M059J (cell line): ENCODE measurements at places on chromosomes 7 and 10. TPM values are rescaled to one million over a fixed set of nuclear protein-coding genes. Genes with fewer than 3 reads are reported as not detected.

- DNase-seq = no peak
Measured at GRCh38 chr7:100044718-100045117, 4.9 kb upstream of the ZSCAN21 start.

- peak; percentile 24 for DNase-seq
Measured at GRCh38 chr7:149196151-149196704, 882 bp downstream of the ZNF282 start.

DNA sequence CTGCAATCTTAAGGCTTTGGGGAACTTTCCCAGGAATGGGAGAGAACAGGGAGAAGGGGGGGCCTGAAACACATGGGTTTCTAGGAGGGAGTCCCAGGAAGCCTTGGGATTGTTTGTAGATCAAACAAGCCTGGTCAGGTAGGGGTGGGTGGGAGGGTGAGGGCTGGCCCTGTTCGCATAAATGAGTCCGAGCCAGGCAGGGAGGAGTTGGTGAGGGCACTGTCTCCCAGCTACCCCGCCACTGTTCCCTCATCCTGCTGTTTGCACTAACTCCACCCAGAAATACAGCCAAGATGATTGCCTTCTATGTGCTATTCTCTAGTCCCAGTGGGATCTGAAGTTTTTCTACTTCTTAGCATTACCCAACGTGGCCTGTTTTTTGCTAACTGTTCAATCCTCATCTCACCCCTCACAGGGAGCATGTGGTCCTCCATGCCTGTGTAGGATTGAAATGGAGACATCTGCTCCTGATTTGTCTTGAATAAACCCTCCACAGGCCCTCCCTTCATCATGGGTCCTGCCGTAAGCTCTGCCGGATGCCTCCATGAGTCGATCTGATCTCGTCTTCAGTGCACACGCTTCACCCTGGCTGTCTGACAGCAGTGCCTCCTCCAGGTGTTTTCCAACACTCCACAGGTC lies 257.0 kb downstream of the COBL start:
- no peak for DNase-seq

- DNase-seq = no peak
Measured at GRCh38 chr7:37212556-37212955, 236.1 kb downstream of the ELMO1 start.

- DNase-seq = no peak
Measured at GRCh38 chr10:6231146-6231545, 28.4 kb downstream of the PFKFB3 start.

- no peak for DNase-seq
Measured at GRCh38 chr7:18163091-18163490, 135.4 kb upstream of the PRPS1L1 start.

DNA sequence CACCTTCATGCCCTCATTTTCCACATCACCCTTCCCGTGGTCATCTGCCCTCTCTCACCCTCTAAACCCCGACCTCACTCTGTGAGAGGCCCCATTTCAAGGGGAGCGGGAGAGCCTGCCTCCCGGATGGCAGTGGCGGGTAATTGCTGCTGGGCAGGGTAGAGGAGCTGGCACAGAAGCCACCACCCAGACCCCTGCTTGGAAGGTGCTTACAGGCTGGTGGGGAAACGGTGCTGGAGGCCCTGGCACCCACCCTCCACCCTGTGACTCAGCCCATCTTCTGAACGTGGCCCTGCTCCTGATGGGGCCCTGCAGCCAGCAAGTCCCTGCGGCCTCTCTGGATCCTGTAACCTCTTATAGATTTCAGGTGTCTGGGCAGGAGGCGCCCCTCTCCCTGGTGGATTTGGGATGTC lies 10.6 kb upstream of the PWWP2B start:
- no peak for DNase-seq

DNA sequence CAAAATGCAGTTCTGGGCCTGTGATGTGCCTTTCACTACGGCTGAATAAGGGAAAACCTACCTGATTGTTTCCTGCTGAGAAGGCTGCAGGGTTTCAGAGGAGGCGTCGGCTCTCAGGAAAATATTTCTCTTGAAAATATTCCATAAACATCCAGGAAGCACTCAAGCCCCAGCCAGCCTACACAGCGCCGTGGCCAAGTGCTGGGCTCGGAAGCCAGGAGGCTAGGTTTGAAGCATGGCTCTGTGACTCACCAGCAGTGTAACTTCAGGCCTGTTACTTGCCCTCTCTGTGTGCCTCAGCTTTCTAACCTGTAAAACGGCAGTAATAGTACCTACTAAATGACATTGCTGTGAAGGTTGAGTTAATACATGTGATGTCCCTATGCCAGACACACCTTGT lies 399.1 kb downstream of the GATA3 start:
- peak; percentile 42 for DNase-seq

GRCh38 chr7:137846827-137847567 lies at the start of gene DGKI:
TSS of gene DGKI (minus strand) at chr7:137846974.
- no peak for DNase-seq

DNA sequence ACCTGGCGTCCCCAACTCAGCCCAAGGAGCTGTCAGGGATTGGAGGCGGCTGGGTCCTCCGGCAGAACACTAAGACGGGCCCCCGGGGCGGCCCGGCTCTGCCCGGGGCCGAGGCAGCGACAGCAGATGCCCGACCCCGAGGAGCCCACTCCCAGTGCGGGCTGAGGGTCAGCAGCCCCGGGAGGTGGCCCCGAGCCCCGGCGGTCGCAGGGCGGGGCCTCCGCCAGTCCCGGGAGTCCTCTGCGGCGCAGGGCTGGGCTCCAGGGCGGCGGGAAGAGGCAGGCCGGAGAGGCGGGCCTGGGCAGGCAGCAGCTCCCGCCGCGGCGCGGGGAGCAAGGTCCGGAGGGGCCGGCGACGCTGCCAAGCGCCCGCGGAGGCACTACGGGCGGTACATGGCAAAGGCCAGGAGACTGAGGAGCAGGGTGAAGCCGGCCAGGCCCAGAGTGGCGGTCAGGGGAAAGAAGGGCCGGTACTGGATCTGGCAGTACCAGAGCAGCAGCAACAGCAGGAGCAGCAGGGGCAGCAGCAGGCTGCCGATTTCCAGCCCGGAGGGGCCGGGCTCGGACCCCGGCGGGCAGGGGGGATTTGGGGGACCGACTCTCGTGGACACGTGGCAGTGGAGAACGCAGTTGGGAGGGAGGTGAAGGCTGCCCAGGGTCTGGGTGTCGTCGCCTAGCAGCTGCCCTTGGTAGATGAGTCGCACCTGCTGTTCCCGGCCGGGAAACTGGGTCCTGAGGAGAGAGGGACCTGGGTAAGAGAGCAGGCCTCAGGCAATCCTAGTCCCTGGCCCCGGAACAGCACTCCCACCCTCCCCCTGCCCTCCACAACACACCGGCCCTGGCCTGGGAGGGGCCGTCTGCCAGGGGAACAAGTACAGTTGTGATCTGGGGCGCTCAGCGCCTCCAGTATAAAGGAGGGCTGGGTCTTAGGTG lies 827 bp upstream of the FASTK start:
- peak; percentile 48 for DNase-seq

- no peak for DNase-seq
Measured at GRCh38 chr10:4239186-4239585, 454.2 kb upstream of the KLF6 start.

GRCh38 chr7:102188746-102189145 lies 97.9 kb upstream of the SH2B2 start:
- DNase-seq = no peak

DNA sequence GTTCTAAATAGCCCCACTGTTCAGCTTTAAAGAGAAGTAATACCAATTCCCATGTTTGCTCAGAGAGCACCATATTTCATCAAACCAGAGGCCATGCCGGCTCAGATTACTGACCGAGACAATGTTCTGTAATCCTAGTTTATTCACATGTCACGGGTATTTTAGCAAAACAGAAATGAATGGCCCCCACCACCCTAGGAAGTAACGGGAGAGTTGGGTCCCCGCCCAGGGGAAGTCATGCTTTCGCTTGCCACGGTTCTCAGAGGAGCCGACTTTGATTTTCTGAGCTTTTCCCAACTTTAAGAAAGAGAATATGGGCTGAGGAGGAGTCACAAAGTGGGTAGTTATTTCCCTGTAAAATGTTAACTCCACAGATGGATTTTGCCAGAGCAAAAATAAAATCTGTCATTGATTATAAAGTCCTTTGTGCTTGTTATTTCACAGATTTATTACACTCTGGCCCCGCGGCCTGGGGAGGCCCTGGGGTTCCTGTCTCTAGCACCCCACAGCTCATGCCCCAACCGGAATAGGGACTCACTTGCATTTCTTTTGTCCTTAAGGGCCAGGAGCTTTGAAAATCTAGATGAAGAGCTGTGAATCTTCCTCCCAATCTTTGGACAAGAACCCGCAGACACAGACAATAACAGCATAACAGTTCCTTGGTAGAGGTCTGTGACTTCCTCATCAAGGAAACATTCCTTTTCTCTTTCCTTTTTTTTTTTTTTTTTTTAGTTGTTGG lies 3.7 kb upstream of the GDF10 start:
- DNase-seq = no peak

GRCh38 chr7:139299296-139299695 lies 41.8 kb upstream of the FMC1 start:
- no peak for DNase-seq

- no peak for DNase-seq
Measured at GRCh38 chr10:6020826-6021225, 41.3 kb downstream of the IL2RA start.

DNA sequence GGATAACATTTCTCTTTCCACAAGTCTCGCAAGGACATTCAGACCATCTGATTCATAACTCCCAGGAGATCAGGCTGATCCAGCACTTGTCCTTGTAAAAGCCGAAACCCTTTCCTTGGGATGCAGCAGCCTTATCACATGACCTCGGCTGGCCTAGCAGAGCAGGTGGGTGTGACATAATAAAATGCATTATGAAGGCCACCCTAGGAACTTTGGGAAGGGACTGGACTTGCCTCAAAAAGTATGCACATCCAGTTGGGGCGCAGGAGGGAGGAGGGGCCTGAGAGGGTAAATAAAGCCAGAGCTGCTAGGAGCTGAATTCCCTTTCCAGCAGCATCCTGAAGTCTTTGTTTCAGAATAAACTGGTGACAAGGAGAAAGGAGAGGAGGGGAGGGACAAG lies 260.8 kb downstream of the SNX13 start:
- peak; percentile 48 for DNase-seq

- DNase-seq = no peak
Measured at GRCh38 chr7:99128076-99128950, 15.6 kb downstream of the SMURF1 start.

GRCh38 chr10:22605168-22605567 lies 109.2 kb downstream of the PIP4K2A start:
- DNase-seq = peak; percentile 65

DNA sequence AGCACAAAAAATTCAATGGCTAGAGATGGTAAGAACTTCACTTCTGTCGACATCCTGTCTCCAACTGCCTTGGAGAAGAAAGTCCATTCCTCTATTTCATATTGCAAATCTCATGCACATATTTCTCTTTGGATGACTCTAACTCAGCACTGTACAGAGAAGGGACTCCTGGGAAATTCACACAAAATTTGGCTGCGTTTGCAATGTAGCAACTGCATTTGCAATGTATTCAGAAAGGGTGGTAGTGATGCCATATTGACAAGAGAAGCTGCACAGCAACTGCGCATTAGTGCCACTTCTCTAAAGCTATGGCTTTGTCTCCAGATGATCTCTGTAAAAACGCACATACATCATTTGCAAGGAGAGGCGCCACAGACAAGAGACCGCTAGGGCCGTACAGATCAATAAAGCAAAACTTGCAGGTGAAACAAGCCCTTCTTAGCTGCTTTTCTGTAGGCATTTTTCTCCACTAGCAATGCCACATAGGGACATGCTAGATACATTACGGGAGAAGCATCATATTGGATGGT lies 389.5 kb downstream of the TCERG1L start:
- no peak for DNase-seq

GRCh38 chr10:68154211-68154497 lies 44.9 kb downstream of the MYPN start:
- DNase-seq = peak; percentile 24

- no peak for DNase-seq
Measured at GRCh38 chr10:101858723-101859500, 15.3 kb upstream of the KCNIP2 start.

DNA sequence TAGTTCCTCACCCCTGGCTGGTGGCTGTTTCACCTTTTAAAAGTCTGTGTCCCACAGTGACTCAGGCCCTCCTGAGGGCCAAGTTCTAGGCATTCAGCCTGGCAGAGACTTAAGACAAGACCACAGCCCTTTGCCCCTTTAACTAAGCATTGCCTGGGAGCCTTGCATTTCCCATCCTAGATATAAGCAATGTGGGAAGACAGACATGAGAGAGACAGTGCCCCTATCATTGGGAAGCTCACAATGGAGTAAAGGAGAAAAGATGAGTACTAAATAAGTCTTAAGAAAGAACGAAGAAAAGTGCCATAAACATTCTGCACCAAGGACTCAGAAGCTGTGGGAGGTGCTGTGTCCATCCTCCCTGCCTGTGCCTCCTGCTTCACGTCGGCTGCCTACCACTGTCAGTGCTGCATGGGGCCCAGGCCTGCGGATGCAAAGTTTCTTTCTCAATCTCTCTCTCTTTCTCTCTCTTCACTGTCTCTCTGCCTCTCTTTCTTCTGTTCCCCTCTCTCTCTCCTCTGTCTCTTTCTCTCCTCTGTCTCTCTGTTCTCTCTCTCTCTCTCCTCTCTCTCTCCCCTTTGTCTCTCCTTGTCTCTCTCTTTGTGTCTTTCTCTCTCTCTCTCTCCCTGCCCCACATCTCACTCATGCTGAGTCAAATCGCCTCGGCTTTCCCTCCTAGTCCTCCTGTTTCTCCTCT lies 21.5 kb downstream of the GPRIN2 start:
- DNase-seq = peak; percentile 39

- DNase-seq = no peak
Measured at GRCh38 chr10:92207061-92207460, 83.8 kb downstream of the CPEB3 start.

DNA sequence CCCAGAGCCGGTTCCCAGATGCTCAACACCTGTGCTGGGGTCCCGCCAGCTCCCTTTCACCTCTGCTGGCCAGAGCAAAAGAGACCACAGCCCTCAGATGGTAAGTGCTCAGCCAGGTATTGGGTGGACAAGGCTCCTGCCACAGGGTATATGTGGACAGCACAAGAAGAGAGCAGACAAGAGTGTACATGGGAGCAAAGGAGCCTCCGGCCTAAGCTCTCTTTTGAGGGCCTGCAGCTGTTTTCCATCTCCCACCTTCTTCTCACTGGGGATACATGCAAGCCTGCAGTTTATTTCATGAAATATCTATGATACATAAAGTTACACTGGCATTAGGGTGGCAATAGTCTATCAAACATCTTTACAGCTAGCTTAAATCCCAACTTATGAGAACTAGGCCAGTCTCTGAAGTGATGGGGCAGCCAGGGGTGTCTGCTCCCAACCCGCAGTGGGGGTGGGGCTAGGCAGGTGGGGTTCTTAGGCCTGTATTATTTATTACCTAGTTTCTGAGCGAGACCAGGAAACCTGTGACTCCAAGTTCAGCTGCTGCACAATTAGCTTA lies 50.4 kb upstream of the DDC start:
- no peak for DNase-seq

- no peak for DNase-seq
Measured at GRCh38 chr7:20932785-20933527, 146.3 kb upstream of the SP8 start.

The IRF5 gene
- 0.64 and 1.8 TPM in 2 replicates for total RNA-seq

The SPRN gene
- total RNA-seq = not detected in 2 replicates

The LIPK gene
- total RNA-seq = not detected in 2 replicates

The SPDYE16 gene
- 0.17 and 0.22 TPM in 2 replicates for total RNA-seq

The MDFIC gene
- total RNA-seq = 13.6 and 19.1 TPM in 2 replicates

The HHEX gene
- total RNA-seq = 0.05 TPM in 1 of 2 replicates, not detected in the other
